ENCODE measurements at places on chromosomes 2 and 18.
A peak's percentile ranks its signal among the peaks of the same experiment; 100 is the strongest.

- no peak for DNase-seq
These were observed 223.5 kb downstream of the PIK3C3 start for GRCh38 chr18:42178376-42179080.

DNA sequence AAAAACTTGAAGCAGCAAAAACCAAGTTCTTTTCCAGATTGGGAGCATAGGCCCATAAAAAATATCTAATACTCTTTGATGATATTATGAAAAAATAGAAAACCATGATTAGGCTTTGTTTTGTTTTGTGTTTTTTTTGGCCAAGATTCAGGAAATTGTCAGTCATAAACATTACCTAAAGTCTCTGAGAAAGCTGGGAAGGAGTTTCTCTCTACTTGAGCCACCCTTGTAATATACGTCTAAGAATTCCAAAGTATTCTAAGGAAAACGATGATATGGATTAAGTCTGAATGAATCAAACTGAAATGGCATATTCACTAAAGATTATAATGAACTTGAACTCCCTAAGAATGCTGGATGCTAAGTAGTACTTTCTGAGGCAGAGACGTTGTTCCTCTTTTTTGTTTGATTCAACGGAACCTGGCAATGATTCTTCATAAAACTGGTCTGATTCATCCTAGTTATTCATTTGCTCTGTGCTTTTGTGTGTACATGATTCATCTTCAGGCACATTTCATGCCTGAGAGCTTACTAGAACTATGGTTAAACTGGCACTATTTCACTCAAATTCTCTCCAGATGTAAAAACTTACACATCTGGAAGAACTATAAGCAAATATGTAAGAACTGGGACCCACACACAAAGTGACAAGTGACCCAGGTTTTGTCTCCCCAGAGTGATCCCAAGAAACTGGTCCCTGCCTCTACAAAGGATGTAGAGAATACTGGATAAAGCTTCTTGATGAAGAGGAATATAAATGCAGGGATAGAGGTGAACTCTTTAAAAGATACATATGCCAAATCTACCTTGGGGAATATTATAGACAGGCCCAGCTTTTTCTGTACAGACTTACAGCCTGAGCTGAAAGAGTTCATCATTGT lies 159.7 kb downstream of the DOCK10 start:
- no peak for DNase-seq

- peak; percentile 94 for DNase-seq
These were observed 53.6 kb upstream of the ATP8B1 start for GRCh38 chr18:57856557-57857280.

DNA sequence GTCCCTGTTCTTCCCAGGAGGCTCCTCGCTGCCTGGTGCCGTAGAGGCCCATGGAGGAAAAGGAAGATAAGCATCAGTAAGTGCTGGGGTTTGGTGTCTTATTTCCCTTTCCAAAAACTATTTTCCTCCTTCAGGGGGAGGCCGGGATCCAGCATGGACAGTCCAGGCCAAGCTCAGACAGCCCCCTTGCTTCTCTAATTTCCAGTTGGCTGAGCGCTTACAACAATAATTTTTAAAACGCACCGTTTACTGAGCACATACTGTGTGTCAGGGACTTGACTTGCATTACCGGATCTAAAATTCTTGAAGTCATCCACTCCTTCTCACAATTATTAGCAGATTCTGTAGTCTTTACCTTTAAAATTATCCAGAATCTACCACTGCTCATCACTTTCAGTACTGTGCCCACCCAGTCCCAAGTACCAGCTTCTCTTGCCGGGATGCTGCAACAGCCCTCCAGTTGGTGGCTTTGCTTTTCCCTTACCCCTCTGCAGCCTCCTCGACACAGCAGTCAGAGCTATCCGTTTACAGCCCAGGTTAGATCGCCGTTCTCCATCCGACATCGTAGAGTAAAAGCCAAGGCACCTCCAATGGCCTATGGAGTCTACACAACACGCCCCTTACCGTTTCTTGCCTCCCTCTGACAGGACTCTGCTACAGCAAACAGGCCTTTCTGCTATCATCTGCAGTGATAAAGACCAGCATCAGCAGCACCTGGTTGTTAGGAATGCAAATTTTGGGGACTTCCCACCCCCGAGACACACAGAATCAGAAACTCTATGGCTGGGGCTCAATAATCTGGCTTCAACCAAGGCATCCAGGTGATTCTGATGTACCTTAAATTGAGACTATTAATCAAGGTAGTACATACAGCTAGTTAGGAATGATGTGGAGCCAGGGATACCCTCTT lies 75.2 kb upstream of the TSPYL6 start:
- peak; percentile 51 for DNase-seq

DNA sequence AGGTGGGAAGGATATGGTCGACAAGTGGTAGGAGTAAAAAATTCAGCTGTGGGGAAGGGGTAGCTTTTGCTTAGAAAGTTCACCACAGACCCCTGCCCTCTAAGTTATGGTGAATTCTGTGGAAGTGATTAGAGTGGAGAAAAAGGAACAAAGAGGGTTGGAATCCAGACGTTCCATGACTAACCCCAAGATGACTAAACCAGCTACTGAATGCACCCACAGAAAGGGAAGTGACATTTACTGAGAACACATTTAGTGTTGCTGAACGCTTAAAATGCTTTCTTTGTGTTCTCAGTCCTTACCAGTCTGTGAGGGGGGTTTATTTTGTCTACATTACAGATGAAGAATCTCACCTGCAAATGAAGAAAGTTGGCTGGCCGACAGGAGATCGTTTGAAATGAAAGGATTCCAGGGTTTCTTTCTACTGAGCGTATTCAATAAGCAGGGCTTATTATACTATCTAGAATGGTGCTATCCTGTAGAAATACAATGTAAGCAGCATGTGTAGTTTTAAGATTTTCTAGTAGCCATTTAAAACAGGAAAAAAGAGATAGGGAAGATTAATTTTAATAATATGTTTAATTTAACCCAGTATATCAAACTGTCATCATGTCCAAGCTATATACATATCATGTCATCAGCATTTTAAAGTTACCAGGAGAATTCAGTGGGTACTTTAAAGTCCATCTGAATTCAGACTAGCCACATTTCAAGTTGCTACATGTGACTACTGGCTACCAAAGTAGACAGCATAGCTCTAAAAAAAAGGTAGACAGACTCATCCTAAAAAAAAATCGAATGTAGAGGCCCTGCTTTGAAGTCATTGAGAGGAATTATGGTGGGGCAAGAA lies 60.1 kb downstream of the LIMS1 start:
- no peak for DNase-seq

- no peak for DNase-seq
These were observed 293.1 kb downstream of the CDCA7 start for GRCh38 chr2:173647681-173648311.

DNA sequence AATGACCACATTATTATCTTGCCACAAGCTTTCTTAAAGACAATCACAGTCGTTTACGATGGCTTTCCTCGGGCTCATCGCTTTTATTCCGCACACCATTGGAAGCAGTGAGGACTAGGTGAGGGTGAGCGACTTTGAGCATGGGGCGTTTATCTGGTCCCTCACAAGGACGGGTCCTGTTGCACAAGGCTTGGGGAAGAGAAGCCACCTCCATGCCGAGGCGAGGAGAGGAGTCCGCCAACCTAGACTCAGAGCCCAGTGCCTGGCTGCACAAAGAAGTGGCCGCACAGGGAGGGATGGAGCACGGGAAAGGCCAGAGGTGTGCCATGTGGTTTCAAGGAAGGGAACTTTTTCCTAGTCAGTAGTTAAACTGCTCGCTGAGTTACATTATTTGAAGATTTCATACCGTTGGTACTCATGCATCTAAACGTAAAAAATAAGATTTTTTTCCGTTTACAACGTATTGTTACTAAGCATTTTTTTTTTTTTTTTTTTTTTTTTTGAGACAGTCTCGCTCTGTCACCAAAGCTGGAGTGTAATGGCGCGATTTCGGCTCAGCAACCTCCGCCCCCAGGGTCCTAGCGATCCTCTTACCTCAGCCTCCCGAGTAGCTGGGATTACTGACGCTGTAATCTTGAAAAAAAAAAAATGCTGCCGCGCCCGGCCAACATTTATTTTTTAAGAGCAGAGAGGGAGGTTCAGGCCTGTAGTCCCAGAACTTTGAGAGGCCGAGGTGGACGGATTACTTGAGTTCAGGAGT lies 849 bp upstream of the CYP27C1 start:
- DNase-seq = no peak

DNA sequence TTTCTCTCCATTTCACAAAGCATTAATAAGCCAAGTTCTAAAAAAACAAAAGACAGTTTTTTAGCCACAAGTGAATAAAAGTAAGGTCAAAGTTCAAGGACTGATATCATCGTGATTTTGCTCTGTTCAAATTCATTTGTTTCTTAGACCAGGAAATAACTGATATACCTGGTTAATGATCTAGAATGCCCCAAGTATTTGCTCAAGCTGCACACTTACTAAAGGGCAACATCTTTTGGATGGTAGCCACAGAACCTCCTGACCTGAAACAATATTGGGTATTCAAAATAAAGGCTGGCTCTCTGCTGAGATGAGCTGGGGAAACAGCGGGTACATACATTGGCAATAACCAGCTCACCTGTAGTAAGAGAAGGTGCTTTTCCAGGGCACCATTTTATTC lies 314.7 kb upstream of the LYPD1 start:
- DNase-seq = no peak

- DNase-seq = no peak
These were observed 77.5 kb downstream of the EPHA4 start for GRCh38 chr2:221494556-221494955.

DNA sequence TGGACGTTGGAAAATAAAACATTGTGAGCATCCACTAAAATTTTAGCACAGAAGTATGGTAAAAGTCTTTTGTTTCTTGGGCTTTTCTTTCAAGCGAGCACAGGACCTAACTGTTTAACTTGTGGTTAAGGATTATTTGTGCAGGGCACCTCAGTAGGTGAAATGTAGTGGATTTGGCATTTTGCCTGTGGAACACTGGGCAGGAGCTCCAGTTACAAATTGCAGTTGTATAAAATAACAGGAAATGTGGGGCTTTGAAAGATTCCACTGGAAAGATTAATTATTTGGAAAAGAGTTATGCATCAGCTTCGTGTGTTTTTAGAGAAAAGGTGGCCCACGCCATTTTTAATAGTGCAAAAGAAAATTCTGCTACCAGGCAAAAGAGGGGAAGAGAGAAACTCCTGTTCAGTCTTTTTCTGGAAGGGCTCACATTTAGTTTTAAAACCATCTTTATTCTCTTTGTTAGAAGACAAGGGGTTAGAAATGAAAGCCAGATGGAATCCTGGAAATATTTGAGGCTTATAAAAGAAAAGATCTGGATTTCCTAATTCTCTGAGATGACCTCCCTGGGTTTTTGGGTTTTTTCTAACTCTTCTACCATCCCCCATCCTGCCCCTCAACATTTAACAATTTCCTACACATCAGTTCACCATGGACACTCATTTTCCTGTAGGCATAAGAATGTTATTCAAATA lies 144.3 kb upstream of the SERTAD2 start:
- no peak for DNase-seq

DNA sequence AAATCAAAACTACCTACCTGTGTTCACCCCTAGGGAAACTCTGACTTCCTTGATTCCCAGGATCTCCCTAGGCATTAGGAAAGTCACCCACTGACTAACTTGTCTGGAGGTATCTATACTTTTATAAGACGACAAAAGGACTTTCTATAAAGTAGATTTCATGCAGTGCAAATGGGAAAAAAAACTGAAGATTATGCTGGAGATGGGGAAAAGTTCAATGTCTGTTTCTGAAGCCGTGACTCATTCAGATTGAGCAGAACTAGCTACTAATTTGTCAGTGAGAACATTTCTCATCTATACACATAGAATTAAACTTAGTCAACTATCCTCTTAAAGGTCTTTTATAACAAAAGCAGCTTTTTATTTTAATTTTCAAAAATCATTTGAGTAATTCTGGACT lies 6.0 kb downstream of the SEPTIN10 start:
- no peak for DNase-seq

- DNase-seq = no peak
These were observed 51.9 kb downstream of the SLC14A2 start for GRCh38 chr18:45667056-45667736.

GRCh38 chr18:354003-354402 lies 86.2 kb upstream of the THOC1 start:
- DNase-seq = no peak

DNA sequence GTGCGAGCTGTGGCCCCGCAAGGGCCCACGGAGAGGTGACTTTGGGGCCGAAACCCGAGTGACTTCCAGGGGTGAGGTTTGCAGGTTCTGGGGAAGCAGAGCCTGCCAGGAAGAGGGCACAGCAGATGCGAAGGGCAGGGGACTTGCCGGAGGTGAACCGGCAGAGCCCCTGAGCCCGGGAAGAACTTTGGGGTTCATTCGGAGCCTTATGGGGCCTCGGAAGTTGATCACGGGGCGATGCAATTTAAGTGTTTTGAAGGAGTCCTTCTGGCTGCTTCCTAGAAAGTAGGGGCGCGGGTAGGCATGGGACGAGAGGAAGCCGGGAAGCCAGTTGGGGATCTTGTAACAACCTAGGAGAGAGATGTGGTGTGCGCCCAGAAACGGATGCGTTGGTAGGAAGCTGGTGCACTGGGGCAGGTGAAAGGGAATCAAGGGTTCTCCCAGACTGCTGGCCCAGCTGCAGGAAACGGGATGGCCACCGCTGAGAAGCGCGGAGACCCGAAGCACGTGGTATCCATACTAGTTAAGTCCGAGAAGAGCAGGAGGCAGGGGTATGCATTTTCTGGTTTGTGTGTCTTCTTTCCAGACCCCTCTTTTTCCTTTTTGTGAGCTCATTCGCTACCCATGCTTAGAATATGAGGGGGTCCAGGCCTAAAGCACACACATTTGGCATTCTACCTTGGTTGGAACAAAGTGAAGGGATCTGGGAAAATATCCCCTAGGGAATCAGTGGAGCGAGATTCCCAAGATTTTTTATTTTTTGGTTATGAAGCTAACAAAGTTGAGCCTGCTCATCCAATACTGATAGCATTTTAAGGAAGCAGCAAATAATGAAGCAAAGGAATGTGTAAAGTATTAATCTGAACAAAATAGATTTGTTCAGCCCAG lies 758 bp downstream of the SCLY start:
- no peak for DNase-seq

- DNase-seq = no peak
These were observed 97.8 kb upstream of the SMIM21 start for GRCh38 chr18:75525331-75525730.

- no peak for DNase-seq
These were observed 23.1 kb downstream of the SFTPB start for GRCh38 chr2:85644909-85645308.

- no peak for DNase-seq
These were observed 978.3 kb downstream of the BCL11A start for GRCh38 chr2:59575191-59575590.

DNA sequence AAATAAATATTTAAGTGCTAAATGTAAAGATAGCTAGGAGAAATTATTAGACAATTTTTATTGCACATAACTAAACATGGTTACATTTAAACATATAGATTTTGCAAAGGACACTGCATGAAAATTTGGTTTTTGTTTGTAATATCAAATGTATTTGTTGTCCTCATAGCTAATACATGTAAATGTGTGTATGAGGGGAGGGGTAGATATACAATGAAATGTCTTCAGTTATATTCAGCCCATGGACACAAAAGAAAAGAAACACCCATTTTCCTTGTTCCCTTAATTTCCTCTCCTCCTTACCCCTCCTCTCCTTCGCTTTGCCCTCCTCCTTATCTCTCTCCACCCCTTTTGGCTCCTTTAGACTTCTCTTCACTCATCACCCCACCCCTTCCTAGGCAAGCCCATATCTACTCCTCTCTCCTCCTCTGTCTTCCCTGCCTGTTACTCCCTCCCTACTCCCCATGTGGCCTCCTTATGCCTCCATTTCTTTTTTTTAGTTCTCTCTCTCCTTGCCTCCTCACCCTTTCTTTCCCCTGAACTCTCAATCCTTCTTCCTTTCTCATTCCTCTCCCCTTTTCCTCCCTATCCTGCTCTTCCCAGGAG lies 1.4 kb downstream of the COL3A1 start:
- no peak for DNase-seq
